ENCODE measurements at places on chromosomes 13 and 19.
A peak's percentile ranks its signal among the peaks of the same experiment; 100 is the strongest.

GRCh38 chr19:13784731-13785452 lies 10.4 kb upstream of the ZSWIM4 start:
- DNase-seq = no peak

DNA sequence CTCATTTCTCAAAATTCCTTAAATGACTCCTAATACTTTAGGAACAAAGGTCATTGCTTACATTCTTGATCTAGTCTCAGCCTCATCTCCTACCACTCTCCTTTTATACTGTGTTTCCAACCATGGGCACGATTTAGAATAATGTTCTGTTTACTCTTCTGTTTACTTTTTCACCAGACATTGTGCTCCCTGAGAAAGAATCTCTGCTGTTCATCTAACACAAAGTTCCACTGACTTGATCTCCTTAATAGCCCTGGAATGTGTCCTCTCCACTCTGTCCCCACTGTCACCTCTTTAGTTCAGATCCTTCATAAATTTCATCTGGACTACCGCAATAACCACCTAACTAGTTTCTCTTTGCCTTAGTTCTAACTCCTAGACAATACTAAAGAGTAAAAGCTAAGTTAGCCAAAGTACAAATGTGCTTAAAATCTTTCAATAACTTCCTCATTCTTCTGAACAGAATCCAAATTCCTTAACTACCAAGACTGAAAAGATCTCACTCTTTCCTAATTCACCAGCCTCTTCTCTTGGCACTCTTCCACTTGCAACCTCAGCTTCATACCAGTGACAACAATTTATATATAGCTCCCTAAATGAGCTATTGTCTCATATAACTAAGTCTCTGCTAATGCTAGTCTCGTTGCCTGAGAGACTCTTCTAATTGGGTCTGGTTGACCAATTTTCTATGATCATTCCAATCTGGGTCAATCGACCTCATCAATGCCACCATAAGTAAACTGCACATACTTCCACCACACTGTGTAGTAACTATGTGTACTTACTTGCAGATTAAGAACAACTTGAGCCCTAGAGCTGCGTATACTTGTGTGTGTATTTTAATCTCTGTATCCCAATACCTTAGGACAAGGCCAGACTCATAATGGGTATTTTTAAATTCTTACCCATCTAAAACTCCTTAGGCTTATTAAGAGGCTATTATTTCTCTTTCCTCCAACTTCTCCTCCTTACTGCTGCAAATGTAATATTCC lies 179.9 kb downstream of the VWA8 start:
- peak; percentile 22 for DNase-seq

- DNase-seq = no peak
Measured at GRCh38 chr13:105920370-105920769, 615.1 kb downstream of the EFNB2 start.

- DNase-seq = no peak
Measured at GRCh38 chr13:36000028-36000427, 131.2 kb downstream of the DCLK1 start.

- no peak for DNase-seq
Measured at GRCh38 chr13:74052402-74052928, 81.7 kb downstream of the KLF12 start.

GRCh38 chr13:46899801-46900200 lies 2.9 kb upstream of the HTR2A start:
- DNase-seq = no peak

- no peak for DNase-seq
Measured at GRCh38 chr13:45718063-45718462, 15.9 kb downstream of the CBY2 start.

DNA sequence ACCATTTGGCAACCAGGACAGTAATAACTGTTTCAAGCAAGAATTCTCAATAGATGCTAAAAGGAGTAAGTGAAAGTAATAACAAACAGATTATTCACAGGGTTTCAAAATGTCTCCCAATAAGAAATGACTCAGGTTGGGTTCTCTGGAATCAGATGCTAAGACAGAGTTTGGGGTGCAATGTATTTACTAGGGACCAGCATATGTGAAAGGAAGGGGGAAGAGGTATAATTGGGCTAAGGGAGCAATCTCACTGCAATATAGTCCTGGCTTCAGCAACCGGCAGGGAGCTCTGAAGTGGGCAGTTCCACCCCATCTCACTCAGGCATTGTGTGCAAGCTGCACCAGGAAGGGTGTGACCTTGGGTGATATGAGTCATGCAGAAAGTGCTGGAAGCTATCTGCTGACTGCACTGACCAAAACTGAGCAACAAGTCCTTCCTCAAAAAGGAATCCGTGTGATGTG lies 23.4 kb downstream of the ZDHHC20 start:
- DNase-seq = peak; percentile 35

DNA sequence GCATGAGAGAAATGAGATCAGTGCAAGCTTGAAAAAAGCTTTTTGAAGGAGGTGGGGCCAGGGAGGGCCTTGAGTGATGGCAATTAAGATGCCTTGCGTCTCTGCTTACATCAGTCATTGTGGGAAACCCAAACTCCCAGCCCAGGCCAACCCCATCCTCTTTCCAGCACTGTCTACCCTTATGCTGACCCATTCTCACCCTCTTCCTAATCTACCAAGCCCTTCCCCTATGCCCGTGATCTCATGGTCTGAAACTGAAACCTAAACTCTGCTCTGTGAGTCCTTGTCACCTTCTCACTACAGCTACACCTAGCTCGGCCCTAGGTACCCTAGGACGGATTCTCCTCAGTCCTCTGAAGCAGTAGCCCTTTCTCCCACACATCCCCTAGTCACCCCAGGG lies 36.0 kb upstream of the SERP2 start:
- DNase-seq = no peak

- no peak for DNase-seq
Measured at GRCh38 chr13:108225440-108225839, 7.2 kb downstream of the ABHD13 start.

DNA sequence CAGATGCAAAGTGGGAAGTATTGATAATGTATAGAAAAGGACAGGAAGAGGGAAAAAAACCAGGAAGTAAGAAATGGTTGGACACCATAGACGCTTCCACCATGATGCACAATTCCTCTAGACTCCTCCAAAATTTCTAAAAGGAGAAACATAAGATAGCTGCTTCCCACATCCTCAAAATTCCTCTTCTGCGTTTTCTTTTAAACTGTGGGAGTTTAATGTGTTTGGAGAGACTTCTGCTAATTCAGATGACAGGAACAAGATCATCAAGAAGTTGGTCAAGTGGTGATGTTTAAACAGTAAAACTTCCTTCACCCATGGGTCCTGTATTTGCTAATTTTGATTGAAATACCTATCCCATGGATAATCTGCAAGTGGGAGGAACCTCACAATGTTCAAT lies 130.2 kb downstream of the IRS2 start:
- DNase-seq = no peak

DNA sequence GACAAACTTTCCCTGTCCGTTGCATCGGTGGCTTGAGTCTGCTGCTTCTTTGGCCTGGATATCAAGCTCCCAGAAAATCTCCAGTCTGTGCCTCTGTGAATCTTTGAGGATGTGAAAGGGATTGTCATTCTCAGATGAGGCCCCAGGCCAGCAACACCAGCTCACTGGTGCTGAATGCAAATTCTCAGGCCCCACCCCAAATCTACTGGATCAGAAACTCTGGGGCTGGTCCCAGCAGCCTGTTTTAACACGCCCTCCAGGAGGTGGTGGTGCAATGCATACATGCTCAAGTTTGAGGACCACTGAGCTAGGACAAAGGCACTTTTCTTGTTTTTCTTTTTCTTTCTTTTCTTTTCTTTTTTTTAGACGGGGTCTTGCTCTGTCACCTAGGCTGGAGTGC lies 23.6 kb downstream of the TNFSF11 start:
- DNase-seq = no peak

GRCh38 chr19:12723641-12724426 lies at the start of gene TNPO2:
Gene TNPO2, minus strand, starts transcription at chr19:12723932. Its CDS starts 2,955 bp downstream, at chr19:12720977.
- peak; percentile 51 for DNase-seq

GRCh38 chr13:113658836-113659235 lies 838 bp upstream of the ATP4B start:
- DNase-seq = no peak

GRCh38 chr13:29140277-29140676 lies 320.1 kb downstream of the MTUS2 start:
- no peak for DNase-seq

GRCh38 chr19:17125062-17125727 lies 49.6 kb downstream of the MYO9B start:
- DNase-seq = no peak

- DNase-seq = no peak
Measured at GRCh38 chr19:1616396-1616795, 11.1 kb upstream of the UQCR11 start.

GRCh38 chr13:52749419-52749818 lies 9.8 kb upstream of the CNMD start:
- no peak for DNase-seq

GRCh38 chr19:15251749-15252397 lies 19.6 kb upstream of the EPHX3 start:
- peak; percentile 57 for DNase-seq

- peak; percentile 90 for DNase-seq
Measured at GRCh38 chr13:30033681-30034457, 183.5 kb upstream of the UBL3 start.

DNA sequence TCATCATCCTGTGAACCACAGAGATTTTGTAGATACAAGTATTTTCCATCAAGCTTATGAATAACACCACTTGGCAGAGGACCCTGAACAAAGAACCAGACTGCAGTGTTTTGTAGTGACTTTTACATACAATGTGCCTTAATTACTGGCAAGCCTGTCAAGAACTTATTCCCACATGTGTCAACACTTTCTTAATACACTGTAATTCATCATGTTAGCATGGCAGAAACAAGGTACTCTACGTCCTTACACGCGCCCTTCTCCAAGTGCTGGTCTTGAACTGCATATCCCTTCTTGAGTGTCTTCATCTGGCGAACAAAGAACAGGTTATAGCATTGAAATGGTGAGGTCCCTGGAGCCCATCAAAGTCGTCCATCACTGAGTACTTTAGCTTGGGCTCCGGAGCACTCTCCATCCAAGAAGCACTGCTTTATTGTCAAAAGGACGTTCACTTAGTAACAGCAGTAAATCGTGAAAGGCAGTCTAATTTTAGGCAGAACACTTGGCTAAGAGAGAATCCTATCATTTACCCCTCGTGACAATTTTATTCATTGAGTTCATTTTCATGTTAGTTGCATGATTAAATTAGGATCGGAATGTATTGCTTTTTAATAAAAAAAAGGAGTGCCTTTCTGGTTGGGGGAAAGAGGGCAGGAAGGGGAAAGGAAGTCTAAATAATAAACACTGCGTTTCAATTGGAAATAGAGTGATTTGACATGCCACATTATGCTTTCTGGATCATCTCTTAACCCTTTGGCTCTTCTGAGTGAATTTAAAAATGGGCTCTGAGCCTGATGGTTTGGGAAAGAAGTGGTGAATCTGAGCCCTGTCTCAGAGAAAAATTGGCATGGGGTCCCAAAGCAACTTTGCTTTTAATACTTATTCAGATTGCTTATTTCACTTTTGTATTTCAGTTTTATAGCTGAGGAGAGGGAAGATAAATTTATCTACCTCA lies 376.1 kb downstream of the DLEU7 start:
- no peak for DNase-seq

DNA sequence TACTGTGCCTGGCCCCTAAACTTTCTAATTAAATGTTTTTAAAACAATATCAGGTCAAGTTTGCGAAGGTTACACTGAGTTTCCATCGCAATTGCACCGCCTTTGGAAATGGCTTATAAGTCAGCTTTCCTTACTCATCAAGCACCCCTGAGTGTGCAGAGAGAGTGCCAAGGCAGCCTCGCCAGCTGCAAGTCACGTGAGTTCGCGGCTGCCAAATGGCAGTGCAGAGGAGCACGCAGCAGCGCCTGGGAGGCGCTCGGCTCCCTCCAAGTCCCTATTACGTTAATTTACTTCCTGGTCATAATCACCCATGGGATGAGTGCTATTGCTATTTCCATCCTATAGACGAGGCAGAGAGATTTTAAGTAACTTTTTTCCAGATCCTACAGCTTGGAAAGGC lies 319.6 kb downstream of the TEX29 start:
- DNase-seq = no peak

- DNase-seq = no peak
Measured at GRCh38 chr13:113527272-113527958, 36.9 kb upstream of the DCUN1D2 start.

GRCh38 chr19:17570791-17571190 lies 15.3 kb downstream of the COLGALT1 start:
- DNase-seq = no peak

DNA sequence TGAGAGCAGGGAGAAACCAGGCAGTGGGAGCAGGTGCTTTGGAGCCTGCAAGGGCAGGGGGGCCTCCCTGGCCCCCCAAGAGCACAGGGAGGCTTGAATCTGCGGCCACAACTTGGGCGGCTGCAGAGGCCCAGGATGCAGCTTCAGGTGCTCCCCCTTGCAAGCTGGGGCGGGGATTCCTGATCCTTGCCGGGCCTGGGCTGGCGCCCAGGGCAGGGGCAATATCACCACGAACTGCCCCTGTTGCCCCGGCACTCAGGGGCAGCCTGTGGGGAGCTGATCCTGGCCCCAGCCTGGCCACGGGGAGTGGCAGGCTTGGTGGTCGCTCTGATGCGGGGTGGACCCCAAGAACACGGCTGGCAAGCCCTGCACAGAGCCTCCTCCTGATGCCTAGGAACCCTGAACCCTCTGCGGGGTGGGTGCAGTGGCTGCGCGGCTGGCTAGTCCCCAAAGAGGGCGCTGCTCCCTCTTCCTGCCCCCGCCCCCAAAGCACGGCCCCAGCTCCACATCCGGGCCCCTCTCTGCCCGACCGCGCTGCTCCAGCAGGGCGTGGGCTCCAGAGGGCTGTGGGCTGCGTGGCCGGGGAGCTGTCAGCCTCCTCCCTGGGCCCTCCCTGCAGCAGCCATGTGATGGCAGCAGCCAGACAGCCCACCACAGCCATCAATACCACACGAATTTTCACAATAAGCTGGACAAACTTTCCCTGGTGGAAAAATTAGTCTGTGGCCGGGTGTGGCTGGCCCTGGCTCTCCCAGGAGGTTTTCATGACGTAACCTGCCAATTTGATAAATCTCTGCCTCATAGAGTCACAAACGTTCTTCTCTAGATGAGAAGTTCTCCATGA lies 21.0 kb downstream of the TNFSF9 start:
- no peak for DNase-seq

DNA sequence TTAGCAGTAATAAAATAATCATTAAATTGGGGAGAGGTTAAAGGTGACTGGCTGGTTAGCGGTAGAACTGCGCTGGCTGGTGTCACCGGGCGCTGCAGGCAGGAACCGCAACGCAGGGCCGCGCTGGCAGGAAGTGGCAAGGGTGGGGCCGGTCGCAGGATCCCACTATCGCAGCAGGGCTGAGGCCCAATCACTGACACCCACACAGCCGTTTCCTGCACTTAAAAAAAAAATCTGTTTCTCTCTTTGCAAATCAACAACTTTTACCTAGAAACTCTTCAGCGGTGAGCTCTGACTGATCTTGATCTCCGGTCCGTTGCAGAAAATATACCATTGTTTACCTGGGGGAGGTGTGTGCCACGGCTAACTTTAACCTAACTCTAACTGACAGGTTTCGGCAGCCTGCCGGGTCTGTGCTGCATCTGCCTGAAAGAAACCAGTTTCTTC lies 46.9 kb downstream of the KLF2 start:
- no peak for DNase-seq

- no peak for DNase-seq
Measured at GRCh38 chr19:48625891-48626327, 6.6 kb downstream of the SPHK2 start.

GRCh38 chr13:41660411-41660810 lies 203.1 kb downstream of the RGCC start:
- no peak for DNase-seq

GRCh38 chr13:99165753-99166587 lies 34.7 kb upstream of the UBAC2 start:
- DNase-seq = no peak
